ENCODE measurements at places on chromosomes 16 and 17.

GRCh38 chr16:19890901-19891300 is 6.3 kb upstream of the GPRC5B start:
- DNase-seq: no peak

DNA sequence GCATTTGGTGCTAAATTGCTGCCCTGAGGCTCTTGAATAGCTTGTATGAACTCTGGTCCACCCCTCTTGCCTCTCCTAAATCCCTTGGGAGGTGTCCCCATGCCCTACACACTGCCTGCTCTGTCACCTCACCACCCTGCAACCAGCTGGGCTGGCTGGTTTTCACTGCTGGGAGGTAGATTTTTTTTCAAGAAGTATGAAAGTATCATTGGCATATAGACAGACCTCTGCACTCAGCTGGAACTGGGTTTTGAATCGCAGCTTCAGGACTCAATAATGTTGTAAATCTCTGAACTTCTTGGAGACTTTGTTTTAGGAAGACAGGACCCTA is 184.9 kb downstream of the MSI2 start:
- no peak for DNase-seq

DNA sequence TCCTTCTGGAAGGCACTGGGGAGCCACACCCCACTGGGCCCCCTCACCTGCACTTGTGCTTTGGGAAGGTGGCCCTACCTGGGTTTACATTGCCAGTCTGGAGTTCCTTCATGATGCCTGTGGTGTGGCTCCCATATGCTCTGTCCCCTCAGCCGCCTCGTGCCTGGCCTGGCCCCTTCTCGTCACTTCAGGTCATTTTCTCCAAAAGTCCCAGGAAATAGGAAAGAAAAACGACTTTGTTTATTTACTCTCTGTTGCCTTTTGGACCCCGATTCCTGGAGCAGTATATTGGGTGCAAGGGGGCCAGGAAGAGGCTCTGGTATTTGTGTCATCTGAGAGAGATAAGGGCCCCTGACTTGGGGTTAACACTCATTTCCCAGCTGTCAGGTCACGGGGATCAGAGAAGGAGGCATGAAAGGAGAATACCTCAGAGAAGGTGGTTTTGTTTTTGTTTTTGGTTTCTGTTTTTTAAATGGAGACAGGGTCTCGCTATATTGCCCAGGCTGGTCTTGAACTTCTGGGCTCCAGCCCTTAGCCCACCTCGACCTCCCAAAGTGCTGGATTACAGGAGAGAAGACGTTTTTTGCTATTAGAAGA is 4.7 kb downstream of the SOCS3 start:
- DNase-seq: no peak

DNA sequence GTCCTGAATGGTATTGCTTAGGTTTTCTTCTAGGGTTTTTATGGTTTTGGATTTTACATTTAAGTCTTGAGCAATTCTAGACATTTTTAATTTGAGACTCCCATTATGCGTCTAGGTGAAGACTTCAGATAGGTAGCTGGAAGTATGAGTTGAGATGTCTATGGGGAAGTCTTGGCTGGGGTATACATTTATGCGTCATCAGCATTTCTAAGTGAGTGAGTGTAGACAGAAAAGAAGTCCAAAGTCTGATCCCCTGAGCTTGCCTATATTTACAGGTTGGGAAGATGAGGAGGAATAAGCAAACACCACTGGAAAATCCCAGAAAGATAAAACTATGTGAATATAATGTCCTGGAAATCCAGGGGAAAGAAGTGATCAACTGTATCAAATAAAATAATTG is 68.9 kb downstream of the KCNJ2 start:
- DNase-seq: no peak

DNA sequence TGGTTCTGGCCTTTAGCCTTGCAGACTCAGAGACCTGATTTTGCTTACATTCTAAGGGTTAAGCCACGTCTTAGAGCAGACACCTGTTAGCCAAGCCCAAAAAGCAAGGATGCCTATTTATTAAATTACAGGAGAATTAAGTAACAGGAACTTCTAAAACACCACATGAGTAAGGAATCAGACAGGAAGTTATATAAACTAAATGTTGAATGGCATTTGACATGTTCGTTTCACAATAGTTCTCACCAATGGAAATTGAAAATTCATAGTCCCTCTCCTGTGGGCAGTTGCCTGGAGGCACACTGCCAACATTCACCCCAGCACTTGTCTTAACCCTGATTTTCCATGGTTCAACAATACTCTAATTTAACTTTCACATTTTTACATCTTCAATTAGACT is 9.0 kb downstream of the KRTAP9-7 start:
- DNase-seq: no peak

DNA sequence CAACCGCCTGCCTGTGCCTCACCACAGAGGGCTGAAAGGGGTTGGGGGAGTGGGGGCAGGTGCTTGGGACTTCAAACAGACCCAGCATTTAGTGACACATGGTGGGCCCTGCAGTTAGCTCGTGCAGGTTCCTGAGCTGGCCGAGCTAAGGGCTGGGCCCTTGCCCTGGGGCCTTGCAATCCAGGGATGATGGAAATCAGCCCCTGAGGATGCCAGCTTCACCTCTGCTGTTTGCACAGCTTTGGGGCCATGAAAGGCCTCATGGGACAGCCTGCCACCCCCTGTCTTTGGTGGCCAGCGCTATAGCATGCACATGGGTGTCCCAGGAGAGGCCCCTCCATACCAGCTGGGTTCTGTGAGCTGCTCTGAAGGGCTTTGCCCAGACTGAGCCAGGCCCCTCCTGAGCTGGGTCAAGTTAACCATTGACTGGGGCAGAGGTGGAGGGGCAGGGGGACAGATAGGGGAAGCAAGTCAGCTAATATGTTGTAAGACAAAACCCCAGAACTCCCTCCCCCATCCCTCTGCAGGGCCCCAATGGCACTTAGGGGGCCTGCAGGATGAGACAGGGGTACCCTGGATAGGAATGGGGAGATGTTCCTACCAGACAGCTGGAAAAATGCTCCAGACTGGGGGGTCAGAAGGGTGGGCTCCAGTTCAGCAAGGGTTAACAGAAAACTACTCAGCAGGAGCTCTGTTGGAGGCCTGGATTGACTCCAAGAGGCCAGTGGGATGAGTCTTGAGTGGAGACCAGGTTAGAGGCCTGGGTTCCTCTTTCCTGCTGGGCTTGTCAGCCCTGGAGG is 692 bp downstream of the PRR15L start:
- no peak for DNase-seq

- DNase-seq: no peak
These were observed 5.4 kb upstream of the BBS2 start for GRCh38 chr16:56525236-56525635.
